Fibroblast of villous mesenchyme (primary cell): ENCODE measurements at places on chromosomes 4 and X. TPM values are rescaled to one million over a fixed set of nuclear protein-coding genes. Genes with fewer than 3 reads are reported as not detected.

GRCh38 chr4:157447195-157447594, 226.7 kb downstream of the GRIA2 start:
- DNase-seq = no peak

GRCh38 chr4:39655211-39655610, 16.5 kb upstream of the SMIM14 start:
- DNase-seq = no peak

DNA sequence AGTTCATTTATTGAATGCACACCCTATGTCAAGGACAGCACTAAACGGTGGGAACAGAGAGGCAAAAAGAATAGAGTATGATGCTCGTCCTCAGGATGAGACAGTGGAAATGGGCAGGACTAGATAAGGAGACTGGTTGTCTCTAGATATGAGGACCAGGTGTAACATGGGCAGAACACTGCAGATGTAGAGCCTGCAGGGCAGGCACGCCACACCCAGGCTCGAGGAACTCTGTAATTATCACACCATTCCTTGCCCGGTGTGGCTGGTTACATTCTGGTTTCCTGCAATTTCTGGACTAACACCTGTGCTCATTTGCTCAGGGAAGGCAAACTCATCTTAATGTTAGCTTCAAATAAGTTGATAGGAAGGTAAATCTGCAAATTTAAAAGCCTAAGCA, 334.4 kb downstream of the DHX15 start:
- no peak for DNase-seq

GRCh38 chr4:90328558-90328957, 201.4 kb downstream of the CCSER1 start:
- DNase-seq = no peak

- no peak for DNase-seq
These were observed 112.7 kb downstream of the ASMT start for GRCh38 chrX:1727531-1728027.

ZCCHC12 gene
- total RNA-seq = under 0.01 TPM in 1 of 2 replicates, not detected in the other

MAGEA6 gene
- not detected in 2 replicates for total RNA-seq

GYG2 gene
- total RNA-seq = 3.5 and 3.9 TPM in 2 replicates

CCSER1 gene
- 0.43 TPM in 1 of 2 replicates, not detected in the other for total RNA-seq
